ENCODE measurements at places on chromosomes 2 and 18. TPM values are rescaled to one million over a fixed set of nuclear protein-coding genes. Genes with fewer than 3 reads are reported as not detected.

Gene TMEM37
- total RNA-seq: 14.2 TPM

DNA sequence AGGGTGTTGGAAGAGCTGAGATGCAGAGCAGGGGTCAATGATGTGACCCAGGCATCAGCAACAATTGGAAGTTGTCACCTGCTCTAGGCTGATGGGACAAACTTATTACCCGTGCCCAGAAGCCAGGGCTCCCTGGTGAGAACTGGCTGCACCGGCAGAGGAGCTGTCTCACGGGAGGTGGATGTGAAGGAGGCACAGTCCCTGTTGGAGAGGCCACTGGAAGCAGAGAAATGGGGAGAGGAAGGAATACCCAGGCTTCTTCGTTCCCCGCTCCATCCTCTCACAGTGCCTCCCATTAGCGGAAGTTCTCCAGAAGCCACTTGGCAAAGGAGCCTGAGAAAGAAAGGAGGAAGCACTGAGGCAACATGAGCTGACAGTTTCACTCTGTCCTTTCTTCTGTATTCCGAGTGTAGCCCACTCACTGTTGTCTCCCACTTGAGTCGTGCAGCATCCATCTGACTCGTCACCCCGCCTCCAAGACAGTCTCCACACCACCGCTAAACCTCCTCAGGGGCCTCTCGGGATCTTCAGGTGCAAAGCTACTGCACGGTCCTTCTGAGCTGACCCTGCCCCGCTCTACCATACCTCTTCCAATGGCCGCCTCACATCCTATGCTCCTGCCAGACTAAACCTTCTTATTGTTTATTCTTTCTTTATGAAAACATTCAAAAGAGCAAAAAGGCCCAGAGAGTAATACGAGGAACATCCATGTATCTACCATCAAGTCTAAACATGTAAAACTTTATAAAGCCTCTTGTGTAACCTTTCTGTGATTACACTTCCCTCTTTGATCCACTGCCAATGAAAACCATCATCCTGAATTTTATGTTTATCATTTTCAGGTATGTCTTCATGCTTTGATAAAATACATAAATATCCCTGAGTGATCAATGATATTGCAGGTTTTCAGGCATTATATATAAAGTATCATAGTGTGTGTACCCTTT lies 19.1 kb upstream of the AFTPH start:
- DNase-seq: no peak

- DNase-seq: no peak
These were observed 87.9 kb upstream of the ATG16L1 start for GRCh38 chr2:233163486-233164103.

DNA sequence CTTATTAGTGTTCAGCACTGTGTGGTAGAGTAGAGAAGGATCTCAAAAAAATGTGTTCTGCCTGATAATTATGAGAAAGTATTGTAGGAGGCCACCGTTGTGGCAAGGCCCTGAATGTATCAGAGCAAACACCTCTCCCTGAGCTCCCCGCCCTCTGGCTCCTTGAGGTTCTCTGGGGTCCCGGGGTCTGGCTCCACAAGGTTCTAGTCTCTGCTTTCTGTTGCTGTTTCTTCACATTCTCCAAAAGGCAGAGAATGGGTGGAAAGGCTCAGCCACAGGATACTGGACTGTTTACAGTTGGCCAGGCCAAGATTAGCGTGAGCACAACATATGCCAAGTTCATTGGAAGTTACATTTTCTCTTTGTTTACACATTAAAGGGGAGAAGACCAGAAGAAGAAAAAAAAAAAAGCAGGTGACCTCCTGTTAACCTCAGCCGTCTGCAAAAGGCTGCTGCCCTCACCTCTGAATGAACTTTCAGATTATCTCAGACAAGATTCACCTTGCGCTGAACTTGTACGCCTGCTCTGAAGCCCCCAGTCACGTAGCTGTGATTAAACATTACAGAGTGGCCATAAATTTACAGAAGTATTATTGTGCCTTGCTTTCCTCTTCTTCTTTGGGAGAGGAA lies 56.6 kb upstream of the CYP26B1 start:
- DNase-seq: no peak

Gene SIX3
- 0.47 TPM for total RNA-seq

DNA sequence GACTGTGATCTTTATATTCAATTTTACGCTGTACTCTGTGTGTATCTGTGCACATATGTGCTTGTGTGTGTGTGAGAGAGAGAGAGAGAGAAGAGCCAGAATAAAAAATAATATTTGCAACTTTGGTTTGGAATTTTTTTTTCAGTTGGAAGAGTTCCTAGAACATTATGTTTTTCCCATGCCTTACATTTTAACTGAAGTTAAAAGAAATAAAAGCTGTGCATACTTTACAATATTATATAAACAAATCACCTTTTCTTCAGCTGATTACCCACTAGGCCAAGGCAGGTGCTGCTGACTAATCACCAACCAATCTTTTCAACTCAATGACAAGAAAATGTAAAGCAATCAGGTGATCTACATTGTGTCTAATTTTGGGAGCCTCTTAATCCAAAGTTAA lies 366.3 kb downstream of the NYAP2 start:
- no peak for DNase-seq

GRCh38 chr2:120852200-120852815 lies 116.6 kb downstream of the GLI2 start:
- DNase-seq: no peak

Gene ABCB11
- total RNA-seq: 4.6 TPM

DNA sequence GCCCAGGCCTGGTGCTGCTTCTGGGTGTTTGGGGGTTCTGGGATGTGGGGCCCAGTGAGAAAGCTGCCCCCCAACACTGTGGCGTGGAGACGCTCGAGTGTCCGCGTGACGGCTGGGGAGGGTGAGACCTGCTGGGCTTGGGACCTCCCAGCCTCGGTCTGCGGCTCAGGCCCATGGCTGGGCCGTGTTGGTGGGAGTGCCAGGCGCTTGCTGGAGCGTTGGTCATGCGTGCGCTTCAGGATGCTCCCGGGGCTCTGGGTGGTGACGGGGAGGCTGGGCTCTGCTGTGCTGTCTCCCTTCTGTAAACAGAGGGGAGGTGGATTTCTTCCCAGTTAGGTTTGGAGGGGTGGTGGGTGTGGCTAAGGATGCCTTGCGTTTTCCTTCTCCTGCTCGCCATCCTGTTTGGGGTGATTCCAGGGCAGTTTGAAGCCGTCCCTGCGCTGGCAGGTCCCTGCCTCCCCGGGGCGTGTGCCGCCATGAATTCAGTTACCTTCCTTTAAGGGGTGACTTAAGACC lies 606 bp downstream of the GAL3ST2 start:
- peak; percentile 9 for DNase-seq

DNA sequence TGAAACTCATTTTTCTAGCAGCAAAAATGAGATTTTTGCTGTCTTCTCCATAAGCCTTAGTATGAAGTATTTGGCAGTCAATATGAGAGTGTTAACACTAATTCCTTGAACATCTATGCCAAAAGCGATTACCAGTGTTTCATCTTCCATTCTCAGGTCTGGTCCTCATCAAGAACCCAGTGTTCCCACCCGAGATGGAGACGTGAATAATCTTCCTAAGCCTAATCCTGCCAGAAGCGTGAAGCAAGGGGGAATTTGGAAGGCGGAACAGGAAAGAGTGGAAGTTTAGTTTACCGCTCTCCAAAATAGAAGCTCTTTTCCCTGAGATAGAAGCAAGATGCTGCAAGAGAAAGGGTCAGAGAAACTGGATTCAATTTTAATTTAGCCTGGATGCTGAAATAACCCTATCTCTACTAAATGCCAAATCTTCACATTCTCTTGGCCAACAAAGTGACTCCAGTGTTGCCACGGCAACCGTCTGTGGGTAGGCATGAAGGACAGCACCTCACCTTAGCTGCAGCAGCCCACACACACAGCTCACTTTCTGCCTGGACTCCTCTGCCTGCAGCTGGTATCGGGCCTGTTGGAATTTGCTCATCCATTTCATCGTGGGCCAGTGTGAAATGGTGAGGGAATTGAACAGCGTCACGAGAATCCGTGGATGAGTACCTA lies 711.1 kb downstream of the CBLN2 start:
- peak; percentile 16 for DNase-seq

DNA sequence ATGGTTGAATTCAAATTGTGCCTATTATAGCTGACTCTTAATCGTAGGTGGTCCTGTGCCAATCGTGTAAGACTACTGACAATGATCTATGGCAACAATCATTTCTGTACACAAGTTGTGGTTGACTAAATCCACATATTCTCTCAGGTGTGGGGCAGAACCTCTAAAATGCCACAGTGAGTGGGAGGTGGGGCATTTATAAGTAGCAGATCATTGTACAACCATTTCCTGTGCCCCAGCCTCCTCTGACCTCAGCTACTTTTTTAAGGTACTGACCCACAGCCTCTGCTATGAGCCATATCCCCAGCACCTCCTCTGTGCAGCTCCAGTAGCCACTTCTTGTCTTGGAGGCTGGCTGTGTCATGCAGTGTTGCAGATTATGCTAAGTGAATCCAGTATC lies 48.6 kb upstream of the RAPH1 start:
- DNase-seq: no peak

Gene IL1RN
- 3.2 TPM for total RNA-seq

DNA sequence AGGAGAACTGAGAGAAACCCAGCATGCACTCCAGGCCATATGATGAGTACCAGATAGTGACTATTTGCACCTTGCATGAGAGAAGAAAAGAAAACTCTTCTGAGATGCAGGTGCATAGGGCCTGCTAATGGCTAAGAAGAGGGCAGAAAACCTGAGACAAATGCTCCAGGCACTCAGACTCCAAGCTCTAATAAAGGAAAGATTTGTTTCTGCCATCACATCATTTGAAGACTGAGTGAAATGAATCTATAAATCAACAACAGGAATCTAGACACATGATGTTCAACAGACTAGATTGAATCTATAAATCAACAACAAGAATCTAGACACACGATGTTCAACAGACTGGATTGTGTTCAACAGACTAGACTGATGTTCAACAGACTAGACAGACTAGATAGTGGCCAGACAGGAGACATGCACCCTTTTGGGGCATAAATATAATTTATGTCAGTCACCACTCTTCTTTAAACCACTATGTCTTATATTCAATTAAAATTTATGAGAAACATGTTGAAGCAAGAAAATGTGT lies 482.7 kb upstream of the UBE2E3 start:
- DNase-seq: no peak

Gene IGFBP5
- 169 TPM for total RNA-seq

DNA sequence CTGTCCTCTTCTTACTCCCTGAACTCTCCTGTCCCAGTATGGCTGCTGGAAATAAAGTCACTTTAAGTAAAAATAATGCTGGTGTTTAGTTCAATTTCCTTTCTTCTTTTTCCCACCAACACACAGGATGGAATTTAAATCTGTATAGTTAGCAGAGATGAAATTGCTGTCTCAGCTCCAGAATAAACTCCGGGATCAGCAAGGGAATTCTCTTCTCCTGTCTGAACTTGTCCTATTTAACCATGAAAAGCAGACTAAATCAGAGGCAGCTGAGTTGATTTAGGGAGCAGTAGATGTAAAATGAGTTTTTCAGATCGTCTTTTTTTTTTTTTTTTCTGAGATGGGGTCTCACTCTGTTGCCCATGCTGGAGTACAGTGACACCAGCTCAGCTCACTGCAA lies 25.9 kb downstream of the TTLL4 start:
- no peak for DNase-seq

DNA sequence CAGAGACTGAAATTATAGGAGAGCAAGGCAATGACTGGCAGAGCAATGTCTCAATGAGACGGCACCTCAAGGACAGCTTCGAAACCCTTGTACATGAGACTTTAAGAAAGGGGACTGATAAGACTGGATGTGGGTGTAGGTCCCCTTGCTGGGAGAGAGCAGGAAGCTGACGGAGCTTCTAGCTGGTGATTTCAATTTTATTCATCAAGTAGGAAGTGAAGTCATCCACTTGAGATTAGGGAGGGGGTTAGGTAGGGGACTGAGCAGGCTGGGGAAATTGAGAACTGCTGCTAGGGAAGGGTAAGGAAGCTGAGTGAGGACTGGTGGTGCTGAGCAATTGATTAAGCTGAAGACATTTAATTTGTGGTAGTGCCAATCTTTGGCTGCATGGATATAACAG lies 99.5 kb upstream of the ITGB6 start:
- no peak for DNase-seq

Gene SGPP2
- 3.0 TPM for total RNA-seq

Gene EMILIN1
- total RNA-seq: 29.2 TPM

DNA sequence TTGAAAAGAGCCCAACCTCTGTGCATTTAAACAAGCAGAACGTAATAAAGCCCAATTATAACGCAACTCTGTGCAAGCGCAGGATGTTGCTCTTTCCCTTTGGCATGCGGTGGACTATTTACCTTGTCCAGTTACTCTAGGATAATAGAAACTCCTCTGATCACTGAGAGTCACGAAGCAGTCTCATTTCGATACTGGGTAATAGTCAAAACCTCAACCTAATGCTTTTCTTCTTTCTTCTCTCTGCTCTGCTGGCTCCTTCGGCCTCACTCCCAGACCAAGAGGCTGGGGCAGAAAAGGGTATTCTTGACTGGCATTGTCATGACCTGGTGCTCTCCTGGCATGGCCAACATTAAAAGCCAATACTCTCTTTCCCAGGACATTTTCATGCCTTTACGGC lies 89.7 kb upstream of the GCFC2 start:
- no peak for DNase-seq

GRCh38 chr18:74551936-74552555 lies 17.7 kb downstream of the CNDP1 start:
- peak; percentile 94 for DNase-seq

All from testis (tissue), 5 donors.